ENCODE measurements at places on chromosomes 4 and X.

GRCh38 chrX:38220415-38221390 is at the start of gene SRPX:
TSS of gene SRPX (minus strand) at chrX:38220871. CDS start at chrX:38220792, 79 bp downstream.
- DNase-seq = no peak

DNA sequence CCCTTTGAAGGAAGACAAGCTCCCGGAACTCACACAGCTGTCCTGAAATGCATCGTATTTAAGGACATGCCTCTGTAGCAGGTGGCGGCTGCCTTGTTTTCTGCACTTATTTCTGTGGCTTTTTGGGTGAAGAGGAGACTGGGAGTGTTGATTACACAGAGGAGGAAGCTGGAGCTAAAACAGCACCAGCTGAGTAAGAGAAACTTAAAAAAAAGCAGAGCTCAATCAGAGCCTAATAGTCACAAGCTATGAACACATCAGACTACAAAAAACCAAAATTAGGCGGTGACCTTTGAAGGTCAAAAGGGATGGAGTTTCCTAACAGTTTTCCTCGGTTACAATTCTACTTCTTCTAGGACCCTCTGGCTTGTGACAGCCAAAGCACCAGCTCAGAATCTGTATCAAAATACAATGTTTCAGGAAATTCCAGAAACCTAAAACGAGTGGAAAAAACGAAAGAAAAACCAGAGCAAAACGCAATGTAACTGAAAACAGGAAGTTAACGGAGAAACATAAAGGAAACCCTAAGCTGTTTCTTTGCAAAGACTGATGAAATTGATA is 13.5 kb downstream of the PRKX start:
- DNase-seq = no peak

DNA sequence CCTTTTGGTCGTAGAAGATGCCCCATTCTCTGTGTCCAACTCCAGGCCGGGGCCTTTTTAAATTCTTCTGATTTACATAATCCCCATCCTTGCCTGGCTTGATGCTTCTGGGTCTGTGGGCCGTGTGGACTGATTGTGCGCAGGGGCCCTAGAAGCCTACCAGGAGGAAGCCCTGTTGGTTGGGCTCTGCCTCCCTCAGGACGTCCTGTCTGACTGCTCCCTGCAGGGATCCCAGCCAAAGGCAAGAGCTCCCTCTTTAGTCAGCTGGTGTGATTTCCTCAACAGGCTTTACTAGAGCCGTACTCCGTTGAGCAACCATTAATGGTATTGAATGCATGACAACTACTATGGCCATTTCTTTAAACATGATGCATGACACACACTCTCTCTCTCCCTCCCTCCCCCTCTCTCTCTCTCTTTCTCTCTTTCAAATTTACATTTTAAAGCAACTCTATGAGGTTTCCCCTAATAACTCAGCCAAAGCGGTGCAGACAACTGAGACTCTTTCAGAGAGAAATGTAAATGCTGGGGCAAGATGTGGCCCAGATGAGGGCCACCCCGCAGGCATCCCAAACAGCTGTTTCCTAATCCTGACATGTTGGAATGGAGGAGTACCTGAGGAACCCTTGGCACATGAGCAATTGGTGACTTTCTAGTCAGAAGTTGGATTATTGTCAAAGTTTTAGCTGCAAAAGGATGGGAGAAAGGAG is 117.3 kb downstream of the DRD5 start:
- no peak for DNase-seq

DNA sequence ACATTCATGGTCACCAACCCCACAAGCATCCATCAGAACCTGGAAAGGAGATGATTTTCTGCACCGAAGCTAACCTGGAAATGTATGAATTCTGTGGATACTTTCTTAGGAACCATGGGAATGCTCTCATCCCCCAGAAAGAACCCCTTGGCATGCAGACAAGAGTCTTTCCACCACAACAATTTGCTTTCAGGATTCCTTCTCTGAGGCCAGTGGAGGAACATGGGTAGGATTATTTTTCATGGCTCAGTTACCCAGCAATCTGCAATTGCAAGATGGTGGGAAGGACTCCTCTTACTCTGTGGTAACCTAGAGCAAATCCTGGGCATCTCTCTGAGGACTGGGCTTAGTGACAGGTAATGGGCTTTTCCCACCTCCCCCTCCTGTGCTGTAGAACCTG is 131.9 kb upstream of the MSX1 start:
- DNase-seq = no peak

DNA sequence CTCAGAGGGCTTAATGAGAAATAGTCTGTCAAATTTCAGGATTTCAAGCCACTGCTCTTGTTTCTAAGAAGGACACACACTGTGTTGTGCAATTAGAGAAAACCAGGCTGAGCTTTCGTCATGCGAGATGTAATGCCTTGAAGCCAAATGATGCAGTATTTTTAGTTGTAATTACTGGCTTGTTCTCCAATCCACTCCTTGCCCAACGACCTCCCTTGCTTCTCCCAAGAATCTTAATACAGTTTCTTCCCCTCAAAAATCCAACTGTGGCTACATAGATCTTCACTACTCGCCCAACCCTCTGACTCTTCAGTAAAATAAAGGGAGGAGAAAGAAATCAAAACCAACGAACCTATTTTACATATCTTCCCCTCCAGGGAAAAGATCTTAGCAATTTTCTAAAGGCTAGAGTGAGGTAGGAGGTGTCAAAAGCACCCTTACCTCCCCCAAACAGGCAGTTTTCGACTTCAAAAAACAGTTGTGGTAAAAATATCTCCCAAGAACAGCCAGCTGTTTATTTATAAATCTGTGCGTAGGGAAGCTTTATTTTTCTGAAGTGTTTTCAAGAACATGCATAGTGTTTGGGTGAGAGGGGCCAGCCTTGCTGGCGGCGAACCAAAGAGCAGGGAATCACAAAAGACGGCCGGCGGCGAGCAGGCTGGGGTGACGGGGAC is 68.7 kb downstream of the MGST2 start:
- no peak for DNase-seq

DNA sequence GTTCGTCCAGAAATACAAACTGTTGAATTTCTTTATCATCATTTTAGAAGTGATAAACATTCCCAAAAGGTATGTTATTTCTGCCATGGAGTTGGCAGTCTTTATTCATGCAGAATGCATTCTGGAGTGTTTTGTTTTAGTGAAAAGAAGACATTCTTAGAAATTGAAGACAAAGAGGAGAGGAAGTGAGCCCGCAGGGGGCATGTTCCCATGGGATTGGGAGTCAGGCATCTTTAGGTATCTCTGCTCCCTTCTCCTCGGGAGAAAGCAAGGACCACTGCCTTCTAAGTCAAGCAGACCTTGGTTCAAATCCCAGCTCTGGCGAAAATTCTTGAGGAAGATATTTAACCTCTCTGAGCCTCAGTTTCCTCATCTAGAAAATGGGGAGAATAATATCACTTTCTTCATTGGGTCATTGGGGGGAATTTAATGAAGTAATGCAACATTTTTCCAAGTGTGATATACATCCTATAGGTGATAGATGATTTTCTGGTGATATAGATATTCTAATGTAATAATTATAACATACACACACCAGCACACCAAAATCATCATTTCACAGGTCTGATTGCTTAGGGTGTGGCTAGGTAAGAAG is 26.5 kb upstream of the CHRNA9 start:
- DNase-seq = no peak

DNA sequence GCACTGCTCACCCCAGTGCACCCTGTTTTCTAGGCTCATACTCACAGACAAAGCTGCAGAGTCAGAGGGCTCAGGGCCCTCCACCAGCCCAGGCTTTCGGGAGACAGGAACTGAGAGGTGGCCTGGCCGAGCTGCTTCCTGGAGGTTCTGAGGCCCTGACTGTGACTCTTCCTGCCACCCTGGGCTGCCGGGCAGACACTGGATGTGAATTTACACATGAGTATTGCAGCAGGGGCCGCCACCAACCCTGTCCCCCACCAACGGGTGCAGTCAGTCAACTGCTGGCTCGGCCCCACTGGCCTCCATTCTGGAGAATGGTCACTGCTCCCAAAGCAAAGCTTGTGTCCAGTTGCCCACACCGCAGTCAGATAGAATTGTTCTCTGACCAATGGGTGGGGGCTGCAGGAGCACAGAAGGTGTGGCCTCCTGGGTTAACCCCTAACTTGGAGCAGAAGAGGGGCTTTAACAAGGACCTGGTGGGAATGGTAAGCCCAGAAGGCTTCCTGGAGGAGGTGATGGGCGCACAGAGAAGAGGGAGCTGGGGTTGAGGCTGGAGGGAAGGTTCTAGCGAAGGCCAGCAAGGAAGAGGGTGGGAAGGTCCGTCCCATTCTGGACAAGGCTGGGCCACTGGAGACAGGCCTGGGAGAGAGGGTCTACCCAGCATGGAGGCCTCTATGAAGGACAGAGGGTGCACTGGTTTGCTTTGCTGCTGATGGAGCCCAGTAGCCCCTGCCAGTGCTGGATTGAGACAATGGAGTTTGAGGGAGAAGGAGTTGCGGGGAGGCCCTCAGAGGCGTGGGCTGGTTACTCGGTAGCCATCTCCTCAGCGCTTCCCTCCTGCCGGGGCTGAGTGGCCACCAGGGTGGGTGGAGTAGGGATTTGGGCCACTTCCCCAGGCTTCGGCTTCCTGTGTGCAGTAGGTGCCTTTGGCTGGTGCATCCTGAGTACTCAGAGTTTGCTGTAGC is 135.3 kb downstream of the CPZ start:
- no peak for DNase-seq

- no peak for DNase-seq
Measured at GRCh38 chrX:20313899-20314298, 47.2 kb upstream of the RPS6KA3 start.

DNA sequence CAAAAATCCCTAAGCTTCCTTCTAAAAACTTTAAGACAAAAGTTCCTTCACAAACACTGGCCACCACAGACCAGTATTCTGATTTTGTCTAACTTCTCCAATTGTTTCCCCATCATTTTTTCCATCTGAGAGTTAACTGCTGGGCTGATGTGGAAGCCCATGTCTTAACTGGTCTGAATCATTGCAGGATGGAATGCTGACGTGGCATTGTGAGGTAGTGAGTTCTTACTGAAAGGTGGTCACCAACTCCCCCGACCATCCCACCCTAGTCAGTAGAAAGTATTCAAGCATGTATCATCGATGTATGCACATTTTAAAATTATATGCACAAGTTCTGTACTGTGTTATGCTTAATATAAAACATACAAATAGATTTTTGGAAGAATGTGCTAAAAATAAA is 99.1 kb upstream of the SMIM10 start:
- DNase-seq = no peak

- DNase-seq = no peak
Measured at GRCh38 chrX:23383411-23383810, 48.8 kb downstream of the PTCHD1 start.

DNA sequence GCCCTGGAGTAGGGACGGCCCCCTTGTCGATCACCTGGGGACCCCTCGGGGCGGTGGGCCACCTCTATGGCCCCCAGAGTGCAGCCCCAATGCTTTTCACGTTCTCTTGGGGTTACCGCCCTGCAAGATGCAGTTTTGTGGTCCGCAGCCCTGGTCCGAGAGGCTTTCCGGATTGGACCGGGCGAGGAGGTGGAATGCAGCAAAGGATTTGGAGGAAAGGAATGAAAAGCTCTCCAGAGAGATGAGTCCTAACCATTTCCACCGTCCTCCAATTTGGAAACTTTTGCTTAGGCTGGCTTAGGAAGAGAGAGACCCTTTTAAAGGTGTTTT is 601 bp downstream of the SLC25A43 start:
- no peak for DNase-seq

DNA sequence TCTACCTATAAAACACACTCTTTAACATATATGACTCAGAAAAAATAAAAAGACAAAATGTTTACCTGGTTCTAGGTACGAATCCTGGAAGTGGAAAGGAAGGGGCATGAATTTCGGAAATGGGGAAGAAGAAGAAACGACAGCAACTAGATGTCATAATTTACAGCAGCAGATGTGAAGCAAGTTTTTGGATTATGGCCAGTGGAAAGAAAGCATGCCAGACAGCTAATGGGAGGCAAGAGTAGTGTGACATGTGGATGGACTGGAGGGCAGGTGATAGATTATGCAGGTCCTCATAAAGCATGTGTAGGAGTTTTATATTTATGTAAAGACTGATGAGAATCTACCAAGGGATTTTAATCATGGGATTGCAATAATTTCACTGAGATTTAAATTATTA is 279.0 kb upstream of the TACR3 start:
- no peak for DNase-seq

DNA sequence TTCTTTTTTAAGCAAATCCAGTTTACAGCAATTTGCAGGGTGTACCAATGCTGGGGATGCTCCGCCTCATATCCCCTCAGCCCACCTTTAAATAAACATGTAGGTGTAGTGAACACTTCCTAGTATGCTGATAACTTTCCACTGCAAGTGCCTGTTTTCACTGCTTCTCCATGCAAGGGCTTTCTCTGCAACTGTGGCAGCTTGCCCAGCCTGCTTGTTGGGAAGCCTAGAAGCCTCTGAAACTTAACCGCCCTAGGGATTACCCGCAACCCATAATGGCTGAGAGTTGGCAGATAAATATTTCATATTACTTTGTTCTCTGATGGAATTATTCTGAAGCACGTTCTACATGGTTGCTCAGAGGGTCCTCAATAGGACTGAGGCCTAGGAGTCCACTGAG is 253.7 kb upstream of the DDX53 start:
- no peak for DNase-seq

DNA sequence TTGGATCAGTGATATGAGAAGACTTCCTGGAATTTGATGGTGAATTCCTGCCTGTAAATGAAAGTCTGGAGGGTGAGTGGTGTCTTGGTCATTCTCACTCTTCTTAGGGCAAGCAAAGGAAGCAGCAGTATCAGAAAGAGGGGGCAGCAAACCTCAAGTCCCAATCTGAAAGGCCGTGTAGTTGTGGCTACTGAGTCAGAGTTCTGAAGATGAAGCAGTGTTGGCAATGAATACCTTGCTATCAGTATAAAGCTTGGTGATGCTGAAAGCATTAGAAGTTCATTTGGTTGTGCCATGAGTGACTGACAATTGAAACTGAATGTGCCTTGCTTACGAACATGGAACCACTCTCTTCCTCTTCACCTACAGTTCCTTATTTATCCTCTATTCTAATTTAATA is 35.0 kb upstream of the GLRA3 start:
- DNase-seq = no peak

DNA sequence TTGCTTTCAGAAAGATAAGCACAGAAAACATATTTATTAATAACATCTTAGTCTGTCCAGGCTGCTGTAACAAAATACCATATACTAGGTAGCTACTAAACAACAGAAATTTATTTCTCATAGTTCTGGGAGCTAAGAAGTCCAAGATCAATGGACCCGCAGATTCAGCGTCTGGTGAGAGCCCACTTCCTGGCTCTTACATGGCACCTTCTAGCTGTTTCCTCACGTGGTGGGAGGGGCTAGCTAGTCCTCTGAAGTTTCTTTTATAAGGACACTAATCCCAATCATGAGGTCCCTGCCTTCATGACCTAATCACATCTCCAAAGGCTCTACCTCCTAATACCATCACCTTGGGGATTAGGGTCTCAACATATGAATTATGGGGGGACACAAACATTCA is 57.2 kb upstream of the AFF2 start:
- no peak for DNase-seq

DNA sequence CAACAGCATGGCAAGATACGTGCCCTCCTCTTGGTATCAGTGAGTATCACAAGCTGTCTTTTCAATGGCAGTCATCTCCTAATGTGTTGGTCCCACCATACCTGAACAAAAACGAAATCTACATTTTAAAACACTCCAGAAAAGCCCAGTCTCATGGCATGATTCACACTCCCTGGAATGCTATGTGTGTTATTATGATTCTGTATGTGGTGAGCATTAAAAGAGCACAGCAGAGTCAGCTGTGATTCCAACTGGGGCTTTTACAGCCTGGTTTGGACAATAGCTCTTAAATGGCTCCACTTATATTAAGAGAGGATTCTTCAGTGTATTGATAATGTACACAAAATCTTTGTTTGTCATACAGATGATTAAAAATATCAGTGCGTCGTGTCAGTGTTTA is 274.1 kb upstream of the GK2 start:
- no peak for DNase-seq

GRCh38 chrX:19721726-19722370 is 165.6 kb downstream of the SH3KBP1 start:
- DNase-seq = no peak

Measured in stimulated activated CD4-positive, alpha-beta T cell treated with anti-CD3 and anti-CD28 coated beads, Interleukin-1b, Interleukin-23, amount 100 ng/mL, for 1 hour (primary cell).